ENCODE measurements at places on chromosomes 4 and X.

GRCh38 chr4:129583868-129584267, 487.9 kb downstream of the C4orf33 start:
- DNase-seq, result no peak

- no peak for DNase-seq
Measured at GRCh38 chr4:98210281-98210680, 50.9 kb upstream of the RAP1GDS1 start.

DNA sequence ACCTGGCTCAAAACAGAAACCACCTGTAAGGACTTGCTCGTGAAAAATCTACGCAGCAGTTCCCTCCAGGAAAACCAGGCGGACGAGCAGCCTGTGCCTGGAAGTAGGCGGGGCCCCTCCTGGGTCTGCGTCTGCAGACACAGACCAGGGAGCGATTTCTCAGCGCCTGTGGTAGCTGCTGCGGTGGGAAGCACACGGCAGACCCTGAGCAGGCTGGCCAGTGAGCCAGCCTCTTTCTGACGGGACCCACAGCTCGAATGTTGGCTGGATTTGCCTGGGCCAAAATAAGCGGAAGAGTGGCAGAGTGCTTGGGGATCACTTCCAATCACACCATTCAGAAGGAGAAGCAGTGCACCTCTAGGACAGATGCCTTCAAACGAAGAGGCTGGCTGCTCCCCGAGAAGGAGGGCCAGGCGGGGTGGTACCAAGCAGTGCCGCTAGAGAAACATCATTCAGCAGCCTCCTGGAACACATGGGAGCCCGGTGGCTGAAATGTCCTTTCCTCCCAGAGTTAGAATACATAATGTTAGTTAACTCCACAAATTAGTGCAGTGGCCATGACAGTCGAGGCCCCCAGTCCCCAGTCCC, 85.9 kb downstream of the GATB start:
- DNase-seq, result no peak

- no peak for DNase-seq
Measured at GRCh38 chr4:63607169-63607872, 801.9 kb downstream of the TECRL start.

DNA sequence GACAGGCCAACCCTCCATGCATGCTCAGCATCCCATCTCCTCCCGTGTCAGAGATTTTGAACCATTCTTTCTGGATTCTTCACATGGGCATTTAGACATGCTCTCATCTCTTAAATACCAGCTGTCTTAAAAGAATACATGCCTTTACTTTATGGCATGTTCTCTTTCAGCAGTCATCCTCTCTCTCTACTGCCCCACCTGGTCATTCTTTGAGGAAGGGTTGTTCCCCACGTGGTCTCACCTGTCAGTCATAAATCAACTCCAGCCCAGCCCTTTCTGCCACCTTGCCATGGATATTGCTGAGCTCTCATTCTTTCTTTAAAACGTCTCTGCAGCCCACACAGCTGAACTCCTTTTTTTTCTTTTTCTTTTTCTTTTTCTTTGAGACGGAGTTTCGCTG, 111.3 kb downstream of the ARHGAP10 start:
- no peak for DNase-seq

GRCh38 chr4:142583708-142584107, 262.4 kb downstream of the INPP4B start:
- no peak for DNase-seq
